ENCODE measurements at places on chromosomes 7 and 10.

- DNase-seq, result no peak
Measured at GRCh38 chr7:14233076-14233867, 243.8 kb upstream of the ETV1 start.

DNA sequence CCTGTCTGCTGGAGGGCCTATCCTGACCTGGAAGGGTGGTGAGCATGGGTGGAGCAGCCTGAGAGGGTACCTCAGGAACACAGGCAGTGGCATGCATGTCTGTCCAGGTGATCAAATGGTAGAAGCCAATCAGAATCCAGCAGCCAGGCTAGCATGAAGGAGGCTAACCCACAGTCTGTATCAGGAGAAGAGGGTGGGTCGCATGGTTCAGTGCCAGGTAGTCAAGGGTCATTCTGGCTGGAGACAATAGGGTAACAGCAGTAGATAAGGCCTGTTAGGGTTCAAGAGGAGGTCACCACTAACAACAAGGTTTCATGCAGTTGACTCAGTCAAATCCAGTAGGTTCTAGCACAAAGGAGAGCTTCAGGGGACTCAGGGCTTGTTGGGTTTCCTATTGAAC, 10.4 kb downstream of the ALDH18A1 start:
- DNase-seq, result no peak

- DNase-seq, result no peak
Measured at GRCh38 chr10:31143331-31143935, 111.8 kb upstream of the ZNF438 start.

- DNase-seq, result no peak
Measured at GRCh38 chr10:132263866-132264265, 43.9 kb downstream of the STK32C start.

DNA sequence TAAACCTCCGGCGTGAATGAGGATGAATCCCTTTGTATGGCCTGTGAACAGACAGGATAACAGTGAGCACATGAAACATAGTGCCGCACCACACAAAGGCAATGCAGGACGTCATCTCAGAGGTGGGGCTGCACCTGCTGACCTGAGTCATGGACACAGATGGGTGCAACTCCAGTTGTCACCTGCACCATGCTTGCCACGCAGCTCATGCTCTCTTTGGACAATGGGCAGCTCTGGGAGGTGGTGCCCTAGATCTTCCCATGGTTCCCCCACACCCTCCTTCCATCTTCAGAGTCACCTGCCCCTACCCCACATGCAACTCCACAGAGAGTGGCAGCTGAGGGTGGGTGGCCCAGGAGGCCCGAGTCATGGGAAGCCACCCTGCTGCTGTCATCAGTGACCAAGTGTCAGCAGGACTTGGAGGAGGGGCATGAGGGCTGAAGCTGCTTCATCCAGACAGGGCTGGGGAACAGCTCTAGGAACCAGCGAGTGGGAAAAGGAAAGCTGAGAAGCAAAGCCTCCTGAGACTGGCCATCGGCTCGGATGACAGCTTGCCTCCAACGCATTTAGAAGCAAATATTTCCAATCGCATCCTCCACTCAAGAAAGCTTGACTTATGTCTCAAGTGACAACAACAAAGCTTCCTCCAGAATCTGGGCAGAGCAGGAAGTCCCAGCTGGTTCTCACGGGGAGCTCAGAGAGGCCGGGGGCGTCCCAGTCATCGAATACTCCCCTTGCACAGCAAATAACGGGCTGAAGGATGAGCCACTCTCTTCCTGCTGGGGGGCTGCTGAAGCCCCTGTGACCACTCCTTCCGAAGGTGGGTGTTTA, 27.1 kb downstream of the VIPR2 start:
- DNase-seq, result no peak

- no peak for DNase-seq
Measured at GRCh38 chr7:10521306-10521705, 452.4 kb upstream of the PHF14 start.

DNA sequence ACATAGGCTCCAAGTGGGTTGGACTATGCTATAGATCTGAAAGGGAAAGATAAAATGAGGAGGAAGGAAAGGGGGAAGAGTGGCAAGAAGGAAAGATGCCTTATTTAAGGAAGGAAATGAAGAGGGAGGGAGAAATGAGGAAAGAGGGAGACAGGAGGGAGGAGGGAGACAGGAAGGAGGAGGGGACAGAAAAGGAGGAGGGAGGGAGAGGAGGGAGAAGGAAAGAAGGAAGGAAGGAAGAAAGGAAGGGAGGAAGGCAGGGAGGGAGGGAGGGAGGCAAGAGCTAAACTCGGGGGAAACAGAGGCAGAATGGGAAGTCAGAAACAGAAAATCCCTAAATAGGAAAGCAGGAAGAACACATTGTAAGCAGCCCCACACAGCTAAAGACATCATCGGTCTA, 67.4 kb downstream of the KIAA1549 start:
- no peak for DNase-seq
